ENCODE measurements at places on chromosomes 3 and 15.

GRCh38 chr15:50247819-50248655, 17.5 kb downstream of the HDC start:
- no peak for DNase-seq

DNA sequence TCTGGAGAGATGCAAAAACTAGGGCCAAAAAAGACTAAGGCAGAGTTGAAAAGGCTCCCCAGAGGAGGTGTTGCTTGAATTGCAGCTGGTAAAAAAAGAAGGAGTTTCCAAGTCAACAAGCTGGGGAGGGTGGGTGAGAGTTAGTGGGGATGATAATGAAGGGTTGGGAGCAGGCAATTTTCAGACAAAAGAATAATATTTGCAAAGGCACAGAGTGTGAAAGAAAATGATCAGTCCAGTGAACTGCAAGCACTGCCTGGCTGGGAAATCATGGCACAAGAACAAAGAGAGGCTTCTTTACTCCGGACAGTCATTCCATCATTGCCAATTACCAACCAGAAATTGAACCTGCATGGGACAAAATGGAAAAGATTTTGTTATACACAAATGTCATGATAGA, 42.2 kb downstream of the C3orf85 start:
- DNase-seq = no peak

DNA sequence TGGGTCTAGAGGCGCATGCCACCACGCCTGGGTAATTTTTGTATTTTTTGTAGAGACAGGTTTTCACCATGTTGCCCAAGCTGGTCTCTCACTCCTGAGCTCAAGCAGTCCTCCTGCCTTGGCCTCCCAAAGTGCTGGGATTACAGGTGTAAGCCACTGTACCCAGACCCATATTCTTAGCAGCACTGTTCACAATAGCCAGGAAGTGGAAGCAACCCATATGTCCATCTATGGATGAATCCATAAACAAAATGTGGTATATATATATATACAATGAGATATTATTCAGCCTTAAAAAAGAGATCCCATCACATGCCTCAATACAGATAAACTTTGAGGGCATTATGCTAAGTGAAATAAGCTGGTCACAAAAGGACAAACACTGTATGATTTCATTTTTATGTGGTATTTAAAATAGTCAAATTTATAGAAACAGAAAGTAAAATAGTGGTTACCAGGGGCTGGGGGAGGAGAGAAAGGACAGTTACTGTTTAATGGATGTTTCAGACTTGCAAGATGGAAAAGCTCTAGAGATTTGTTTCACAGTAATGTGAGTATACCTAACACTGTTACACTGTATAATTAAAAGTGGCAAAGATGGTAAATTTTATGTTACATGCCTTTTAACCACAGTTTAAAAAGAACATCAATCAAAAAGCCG, 35.7 kb upstream of the GRAMD1C start:
- DNase-seq = no peak

GRCh38 chr3:114958930-114959329, 188.2 kb downstream of the ZBTB20 start:
- no peak for DNase-seq

- DNase-seq = no peak
Observed at GRCh38 chr3:34065901-34066300, 267.5 kb downstream of the PDCD6IP start.

DNA sequence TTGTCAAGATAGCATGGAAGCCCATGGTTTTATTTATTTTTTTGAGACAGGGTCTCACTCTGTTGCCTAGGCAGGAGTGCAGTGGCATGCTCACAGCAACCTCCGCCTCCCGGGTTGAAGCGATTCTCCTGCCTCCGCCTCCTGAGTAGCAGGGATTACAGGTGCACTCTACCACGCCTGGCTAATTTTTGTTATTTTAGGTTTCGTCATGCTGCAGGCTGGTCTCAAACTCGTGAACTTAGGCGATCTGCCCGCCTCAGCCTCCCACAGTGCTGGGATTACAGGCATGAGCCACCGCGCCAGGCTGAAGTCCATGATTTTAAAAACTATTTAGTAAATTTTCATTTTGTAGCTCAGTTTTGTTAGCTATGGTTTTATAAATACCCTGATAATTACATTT, 2.7 kb upstream of the ACTR8 start:
- no peak for DNase-seq

- DNase-seq = no peak
Observed at GRCh38 chr3:156795890-156796481, 30.2 kb upstream of the LEKR1 start.

- DNase-seq = no peak
Observed at GRCh38 chr3:17420668-17421067, 321.8 kb downstream of the TBC1D5 start.

DNA sequence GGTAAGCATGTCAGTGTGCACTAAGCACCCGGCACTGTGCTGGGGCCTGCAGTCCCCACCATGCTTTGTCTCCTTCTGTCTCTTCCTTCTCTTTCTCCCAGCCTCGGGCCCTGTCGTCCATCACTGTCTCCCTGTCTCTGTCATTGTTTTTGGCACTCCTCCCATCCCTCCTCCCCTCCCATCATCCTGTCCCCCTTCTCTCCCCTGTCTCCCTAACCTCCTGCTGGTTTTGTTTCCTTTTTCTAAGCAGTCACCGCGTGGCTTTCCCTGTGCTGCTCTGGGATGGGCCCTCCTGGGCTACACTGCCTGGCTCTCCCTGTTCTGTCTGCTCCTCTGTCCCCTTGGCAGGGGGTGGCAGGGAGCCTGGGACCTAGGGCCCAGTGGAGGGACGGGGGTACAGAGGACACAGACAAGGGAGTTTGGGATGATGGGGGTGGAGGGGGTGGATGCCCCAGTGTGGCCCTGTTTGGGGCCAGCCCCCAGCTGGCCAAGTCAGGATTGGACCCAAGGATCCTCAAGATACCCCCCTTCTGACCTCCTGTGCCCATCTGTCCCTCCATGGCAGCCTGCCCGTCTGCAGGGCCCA, 5.7 kb downstream of the CHST13 start:
- DNase-seq = no peak

- DNase-seq = no peak
Observed at GRCh38 chr15:41691471-41691870, 31.3 kb downstream of the MGA start.

GRCh38 chr3:124132813-124133212, 140.9 kb upstream of the ROPN1 start:
- DNase-seq = no peak

DNA sequence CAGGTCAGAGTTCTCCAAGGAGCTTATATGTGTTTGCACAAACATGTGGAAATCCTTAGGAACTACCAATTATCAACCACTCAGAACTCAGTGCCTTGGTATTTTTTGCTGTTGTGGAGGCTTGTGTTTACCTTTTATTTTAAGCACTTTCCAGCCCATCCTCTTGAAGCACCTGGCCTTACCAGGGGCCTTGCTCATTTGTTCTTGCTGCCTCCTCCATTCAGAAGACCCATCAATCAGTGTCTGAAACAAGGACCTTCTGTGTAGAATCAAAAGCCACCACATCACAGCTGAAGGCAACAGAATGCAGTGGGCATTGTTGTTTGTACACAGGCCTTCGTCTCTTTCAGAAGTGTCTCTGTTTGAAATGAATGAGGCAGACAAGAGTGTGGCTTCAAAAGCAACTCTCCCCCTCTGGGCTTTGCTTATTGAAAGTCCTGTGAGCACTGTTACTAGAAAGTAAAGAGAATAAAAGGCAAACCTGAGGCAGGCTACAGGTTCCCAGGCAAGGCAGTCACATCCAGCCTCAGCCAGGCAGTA, 24.5 kb upstream of the LIPC start:
- no peak for DNase-seq

Measured in fibroblast of skin of left biceps (primary cell).